Renal cortical epithelial cell (primary cell): ENCODE measurements at places on chromosomes 11 and 22. TPM values are rescaled to one million over a fixed set of nuclear protein-coding genes. Genes with fewer than 3 reads are reported as not detected.

GRIK4 gene
- under 0.01 TPM in 1 of 2 replicates, not detected in the other for total RNA-seq

PRG2 gene
- not detected in 2 replicates for total RNA-seq

GGTLC3 gene
- total RNA-seq: not detected in 2 replicates

TPBGL gene
- total RNA-seq: 0.55 TPM in 1 of 2 replicates, not detected in the other

RHOD gene
- 22.3 and 24.5 TPM in 2 replicates for total RNA-seq

SYT12 gene
- total RNA-seq: 0.87 and 10.6 TPM in 2 replicates

SLCO2B1 gene
- 4.2 and 60.3 TPM in 2 replicates for total RNA-seq

THOC5 gene
- 47.8 and 76.3 TPM in 2 replicates for total RNA-seq

RAG2 gene
- total RNA-seq: not detected in 2 replicates

ABCC8 gene
- not detected in 2 replicates for total RNA-seq

OR6A2 gene
- total RNA-seq: 0.50 TPM in 1 of 2 replicates, not detected in the other

ZNF74 gene
- total RNA-seq: 8.7 and 17.8 TPM in 2 replicates

GSTT2 gene
- 0.20 TPM in 1 of 2 replicates, not detected in the other for total RNA-seq

HPX gene
- 0.20 TPM in 1 of 2 replicates, not detected in the other for total RNA-seq

ZBTB16 gene
- total RNA-seq: 5.7 and 53.7 TPM in 2 replicates

DNA sequence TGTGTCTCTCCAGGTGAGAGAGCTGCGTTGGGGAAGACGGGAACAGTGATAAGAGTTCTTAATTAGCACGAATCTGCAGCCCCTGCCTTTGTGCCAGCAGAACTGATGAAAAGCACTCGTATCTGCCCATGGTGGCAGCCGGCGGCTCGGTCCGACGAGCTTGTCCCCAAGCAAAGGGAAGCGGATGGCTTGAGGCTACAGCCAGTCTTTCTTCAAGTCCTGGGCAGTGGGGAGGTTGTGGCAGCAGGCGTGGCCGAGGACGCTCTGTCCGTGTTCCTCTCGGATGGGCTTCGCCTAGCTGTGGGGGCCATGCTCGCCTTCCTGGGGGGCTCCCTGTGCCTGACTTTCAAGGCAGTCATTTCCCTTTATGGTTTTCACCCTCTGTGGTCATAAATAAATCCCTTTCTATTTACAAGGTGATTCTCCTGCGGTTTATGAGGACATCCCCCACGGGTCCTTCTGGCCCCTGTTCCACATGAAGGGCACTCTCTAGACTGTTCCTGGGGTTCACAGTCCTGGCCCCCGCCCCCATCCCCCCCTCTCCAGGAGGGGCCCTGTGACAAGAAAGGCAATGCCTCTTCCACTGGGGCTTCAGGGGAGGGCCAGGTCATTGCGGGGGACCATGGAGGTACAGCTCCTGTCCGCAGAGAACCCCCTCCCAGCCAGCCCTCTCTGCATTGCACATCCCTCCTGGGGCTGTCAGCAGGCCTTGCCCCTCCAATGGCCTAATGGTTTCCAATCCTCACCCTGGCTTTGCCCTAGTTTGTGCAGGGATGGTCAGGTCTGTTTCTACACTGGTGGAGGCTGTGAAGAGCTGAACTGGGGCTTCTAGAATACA lies 1212.3 kb downstream of the BRD1 start:
- no peak for DNase-seq

GRCh38 chr22:38089474-38089851 lies 5.5 kb upstream of the SLC16A8 start:
- DNase-seq: no peak

DNA sequence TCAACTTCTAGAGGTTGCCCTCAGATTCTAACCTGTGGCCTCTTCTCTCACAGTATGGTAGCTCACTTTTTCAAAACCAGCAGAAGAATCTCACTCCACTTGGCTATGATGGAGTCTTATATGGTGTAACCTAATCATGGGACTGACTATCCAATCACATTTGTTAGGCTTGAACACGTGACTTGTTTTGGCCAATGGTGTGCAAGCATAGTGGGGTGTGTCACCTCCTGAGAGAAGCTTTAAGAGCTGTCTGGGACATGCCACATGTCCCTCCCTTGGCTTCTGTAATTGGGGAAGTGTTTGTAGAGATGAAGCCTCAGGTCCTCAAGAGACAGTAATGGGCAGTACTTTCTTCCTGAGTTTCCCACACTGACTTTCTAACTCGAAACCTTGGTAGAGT lies 12.8 kb upstream of the SMIM38 start:
- no peak for DNase-seq

DNA sequence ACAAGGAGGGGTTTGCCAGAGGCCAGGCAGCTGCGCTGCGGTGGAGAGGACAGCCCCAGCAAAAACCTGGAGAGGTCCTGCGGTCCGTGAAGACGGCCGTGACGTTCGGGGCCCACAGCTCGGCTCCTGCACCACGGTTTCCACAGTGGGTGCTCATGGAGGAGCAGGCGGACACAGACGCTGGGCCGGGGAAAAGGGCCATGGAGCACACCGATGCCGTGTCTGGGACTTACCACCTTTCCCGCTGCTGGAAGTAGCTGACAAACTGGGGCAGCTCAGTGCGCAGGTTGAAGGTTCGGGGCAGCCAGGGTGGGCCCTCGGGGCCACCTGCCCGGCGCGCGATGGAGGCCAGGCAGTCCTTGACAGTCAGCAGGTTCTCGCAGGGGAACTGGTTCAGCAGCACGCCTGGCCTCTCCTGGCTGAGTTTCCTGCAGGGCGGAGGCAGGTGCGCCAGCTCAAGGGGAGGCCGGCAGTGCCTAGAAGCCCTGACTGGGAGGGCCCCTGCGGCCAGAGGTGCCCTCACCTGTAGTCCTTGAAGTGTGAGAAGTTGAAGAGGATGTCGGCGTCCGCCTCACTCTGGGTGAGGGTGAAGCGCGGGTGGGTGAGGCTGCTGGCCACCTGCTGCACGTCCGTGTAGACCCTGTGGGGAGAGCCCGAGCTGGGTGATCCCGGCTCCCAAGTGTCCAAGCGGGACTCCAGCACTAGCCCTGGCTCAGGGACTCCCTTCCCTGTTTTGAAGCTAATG lies 12.8 kb downstream of the TTLL12 start:
- DNase-seq: no peak

DNA sequence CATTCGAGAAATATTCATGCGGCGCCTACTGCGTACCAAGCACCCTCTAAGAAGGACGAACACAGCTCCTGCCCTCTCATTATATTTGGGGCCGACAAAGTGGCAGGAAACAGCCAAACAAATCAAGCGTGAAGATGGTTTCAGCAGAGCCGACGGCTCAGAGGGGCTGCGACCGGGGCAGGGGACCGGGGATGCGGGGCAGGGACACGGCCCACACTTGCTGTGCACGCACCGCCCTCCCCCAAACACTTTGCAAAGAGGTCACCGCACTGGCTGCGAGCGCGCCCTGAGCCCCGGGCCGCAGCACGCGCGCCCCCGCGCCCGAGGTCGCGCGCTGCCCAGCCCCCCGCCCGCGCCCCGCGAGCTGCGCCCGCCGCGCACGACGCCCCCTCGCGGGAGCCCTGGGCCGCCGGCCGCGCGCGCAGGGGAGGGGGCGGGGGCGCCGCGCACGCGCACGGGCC lies 255 bp upstream of the SYNGR1 start:
- no peak for DNase-seq

- DNase-seq: no peak
Measured at GRCh38 chr11:11958403-11959231, 49.8 kb downstream of the DKK3 start.

- no peak for DNase-seq
Measured at GRCh38 chr11:134528453-134528852, 116.4 kb upstream of the B3GAT1 start.

- peak; percentile 69 for DNase-seq
Measured at GRCh38 chr11:82003671-82004515, 729.8 kb downstream of the FAM181B start.

GRCh38 chr11:116035977-116036376 lies 531.8 kb upstream of the CADM1 start:
- no peak for DNase-seq

DNA sequence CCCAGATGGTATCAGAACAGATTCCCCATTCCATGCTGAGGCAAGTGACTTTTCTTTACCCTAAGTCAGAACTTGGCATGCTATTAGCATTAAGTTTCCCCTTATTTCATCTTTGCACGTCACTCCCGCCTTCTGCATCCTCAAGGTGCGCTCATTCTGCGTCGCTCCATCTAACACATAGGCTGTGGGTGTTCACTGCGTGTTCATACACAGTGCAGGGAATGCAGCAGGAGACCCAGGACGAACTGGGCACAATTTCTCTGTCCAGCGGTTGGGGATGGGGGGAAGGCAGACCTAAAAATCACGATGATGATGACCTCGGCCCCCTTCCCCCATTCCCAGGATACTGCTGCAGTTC lies 19.7 kb upstream of the ACR start:
- no peak for DNase-seq

- no peak for DNase-seq
Measured at GRCh38 chr22:27610863-27611786, 190.4 kb downstream of the MN1 start.
